A549 (cell line): ENCODE measurements at places on chromosomes 16 and 17. TPM values are rescaled to one million over a fixed set of nuclear protein-coding genes. Genes with fewer than 3 reads are reported as not detected.

DNA sequence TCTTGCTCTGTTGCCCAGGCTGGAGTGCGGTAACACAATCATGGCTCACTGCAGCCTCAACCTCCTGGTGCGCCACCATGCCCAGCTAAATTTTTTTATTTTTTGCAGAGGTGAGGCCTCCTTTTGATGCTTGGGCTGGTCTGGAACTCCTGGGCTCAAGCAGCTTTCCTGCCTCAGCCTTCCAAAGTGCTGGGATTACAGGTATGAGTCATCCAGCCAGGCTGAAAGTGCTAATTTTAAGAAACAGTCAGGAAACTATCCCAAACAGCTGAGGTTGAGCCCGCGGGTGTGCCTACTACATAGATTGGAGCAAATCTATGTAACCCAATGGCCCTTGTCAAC lies 738 bp upstream of the XPO6 start:
- no peak for DNase-seq

The PDIA2 gene
- polyA plus RNA-seq: 0.42 to 0.82 TPM (median 0.52 TPM) in 3 replicates

The ZNF597 gene
- polyA plus RNA-seq: 0.92 to 1.1 TPM (median 0.96 TPM) in 3 replicates

- DNase-seq: no peak
Measured at GRCh38 chr16:79162977-79163376, 437.6 kb downstream of the MAF start.

DNA sequence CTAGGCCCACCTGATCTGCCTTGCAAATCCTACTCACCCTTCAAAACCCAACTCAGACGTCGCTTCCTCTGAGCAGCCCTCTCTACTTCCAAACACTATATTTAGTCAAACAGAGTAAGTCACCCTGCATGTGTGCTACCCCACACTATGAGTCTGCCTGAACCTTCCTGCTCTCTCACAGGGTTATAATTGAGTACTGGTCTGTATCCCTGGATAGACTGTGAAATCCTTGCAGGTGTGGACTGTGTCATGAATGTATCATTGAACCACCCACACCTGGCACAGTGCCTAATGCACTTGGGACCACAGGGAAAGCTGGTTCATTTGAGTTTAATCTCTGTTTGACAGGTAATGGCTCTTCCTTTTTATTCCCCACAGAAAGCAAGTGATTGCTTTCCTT lies 3.4 kb downstream of the FBXO39 start:
- DNase-seq: no peak

The CD7 gene
- not detected in 3 replicates for polyA plus RNA-seq

DNA sequence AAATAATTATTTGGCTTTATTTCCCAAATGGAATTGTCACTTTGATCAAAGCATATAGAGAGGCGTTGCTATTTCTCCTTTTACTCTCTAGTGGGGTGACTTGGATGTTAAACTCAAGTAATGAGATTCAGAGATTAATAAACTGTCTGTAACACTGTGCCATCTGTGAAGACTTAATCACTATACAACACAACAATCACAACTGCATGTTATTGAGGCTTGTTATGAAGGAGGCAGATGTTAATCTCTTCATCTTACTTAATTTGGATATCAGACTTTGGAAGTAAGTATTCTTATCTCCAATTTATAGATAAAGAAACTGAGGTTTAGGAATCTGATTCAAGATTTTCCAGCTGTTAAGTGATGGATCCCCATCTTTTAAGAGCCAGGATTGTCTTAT lies 132.5 kb downstream of the CNTNAP4 start:
- DNase-seq: no peak

The ZNF652 gene
- 5.5 to 5.7 TPM (median 5.5 TPM) in 3 replicates for polyA plus RNA-seq

GRCh38 chr16:50644729-50645128 lies 36.4 kb downstream of the SNX20 start:
- DNase-seq: peak; percentile 25

The GPR142 gene
- polyA plus RNA-seq: not detected in 3 replicates

DNA sequence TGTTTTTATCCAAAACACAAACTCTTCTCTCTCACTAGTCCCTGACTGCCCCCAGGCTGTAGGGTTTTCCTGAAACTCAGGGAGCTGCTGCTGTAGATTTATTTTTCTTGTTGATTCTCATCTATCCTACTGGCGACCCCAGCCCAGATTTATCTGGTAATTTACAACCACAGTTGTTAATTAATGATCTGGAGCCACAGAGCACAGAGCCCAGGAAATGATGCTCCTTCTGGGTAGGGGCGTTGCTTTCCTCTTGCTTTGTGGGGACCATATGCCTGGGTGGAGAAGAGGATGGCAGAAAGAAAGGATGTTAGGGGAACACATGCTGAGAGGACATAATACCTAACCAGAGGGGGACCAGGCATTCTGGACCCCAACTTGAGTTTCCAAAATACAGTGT lies 7.4 kb upstream of the ETV4 start:
- no peak for DNase-seq
